Mesenchymal stem cell (in vitro differentiated cells and primary cell): ENCODE measurements at places on chromosomes 12 and 14.
A peak's percentile ranks its signal among the peaks of the same experiment; 100 is the strongest.

DNA sequence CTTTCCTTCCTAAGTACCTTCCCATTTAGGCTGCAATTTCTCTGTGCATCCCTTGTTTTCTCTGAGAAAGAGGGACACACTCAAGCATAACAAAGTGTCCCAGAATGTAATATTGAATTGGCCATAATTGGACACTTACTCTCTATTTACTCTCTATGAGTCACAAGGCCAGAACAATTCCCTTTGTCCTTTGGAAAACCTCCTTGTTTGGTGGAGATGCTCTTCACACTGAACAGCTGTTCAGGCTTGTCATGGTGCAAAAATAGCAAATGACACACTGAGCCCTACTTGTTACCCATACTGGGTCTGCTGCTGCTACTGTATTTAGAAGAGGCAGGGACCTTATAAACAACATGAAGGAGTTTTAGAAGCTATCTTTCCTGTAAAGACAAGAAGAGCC lies 1590.5 kb upstream of the TMEM132C start:
- H3K36me3 ChIP-seq: no peaks in the 10 kb centered on the region
- no peak for DNase-seq
- H3K27ac ChIP-seq: no peak overlapping the region

GRCh38 chr14:75310295-75311111 lies 31.9 kb downstream of the FOS start:
- no peak overlapping the region for H3K27ac ChIP-seq
- no peaks in the 10 kb centered on the region for H3K27me3 ChIP-seq
- H3K4me3 ChIP-seq: no peak overlapping the region
- H3K4me1 ChIP-seq: peaks cover 5% of the 10 kb centered on the region
- DNase-seq: peak; percentile 96

DNA sequence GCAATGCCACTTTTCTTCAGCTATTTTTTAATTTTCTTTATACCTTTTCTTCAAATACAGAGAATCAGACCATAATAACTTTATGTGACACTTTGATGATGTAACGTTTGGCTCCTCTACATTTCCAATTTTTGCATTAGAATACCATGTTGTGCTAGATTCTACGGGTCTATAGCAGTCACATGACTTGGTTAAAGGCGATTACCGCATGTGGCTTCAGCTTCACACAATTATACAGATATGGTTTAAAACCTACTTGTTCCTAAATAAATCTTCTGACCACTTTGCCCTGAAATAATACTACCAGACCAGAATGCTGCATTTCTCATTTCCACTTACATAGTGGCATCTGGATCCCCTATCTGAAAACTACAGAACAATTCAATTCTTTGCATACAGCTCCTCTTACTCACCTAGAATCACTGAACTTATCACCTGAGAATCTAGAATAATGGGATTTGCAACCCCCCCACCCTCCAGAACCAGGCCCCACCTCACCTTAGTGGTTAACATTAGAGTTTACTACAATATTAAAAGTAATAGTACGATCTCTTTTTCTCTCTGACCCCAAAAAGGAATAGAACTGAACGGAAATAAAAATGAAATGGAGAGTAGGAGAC lies 1.3 kb downstream of the MAX start:
- peaks cover 24% of the 10 kb centered on the region for H3K36me3 ChIP-seq
- DNase-seq: peak; percentile 15
- no peaks in the 10 kb centered on the region for H3K27me3 ChIP-seq
- H3K4me3 ChIP-seq: no peak overlapping the region
- peaks cover 2% of the 10 kb centered on the region for H3K4me1 ChIP-seq

DNA sequence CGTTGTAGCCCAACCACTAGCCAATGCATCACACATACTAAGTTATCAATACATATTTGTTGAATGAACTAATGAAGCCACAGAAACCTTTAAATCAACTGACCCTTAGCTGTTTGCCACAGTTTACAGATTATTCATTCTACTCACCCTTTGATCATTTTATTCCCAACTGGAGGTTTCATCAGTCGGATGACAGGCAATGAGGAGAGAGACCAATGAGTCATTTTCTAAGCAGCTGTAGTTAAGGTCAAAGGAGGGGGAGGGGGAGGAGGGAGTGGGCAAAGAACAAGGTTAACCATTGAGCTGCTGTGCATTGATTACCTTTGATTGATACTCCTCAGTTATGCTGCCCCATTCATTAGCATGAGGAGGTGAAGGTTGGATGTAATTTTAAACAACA lies 469.5 kb downstream of the VRK1 start:
- H3K4me3 ChIP-seq: no peak overlapping the region
- no peaks in the 10 kb centered on the region for H3K27me3 ChIP-seq
- peak; percentile 2 for DNase-seq
- H3K36me3 ChIP-seq: no peaks in the 10 kb centered on the region

- no peaks in the 10 kb centered on the region for H3K36me3 ChIP-seq
- peaks cover 7% of the 10 kb centered on the region for H3K4me1 ChIP-seq
- H3K4me3 ChIP-seq: no peak overlapping the region
- no peaks in the 10 kb centered on the region for H3K27me3 ChIP-seq
- DNase-seq: peak; percentile 99
Observed at GRCh38 chr12:51886021-51886710, 1.7 kb upstream of the ANKRD33 start.

DNA sequence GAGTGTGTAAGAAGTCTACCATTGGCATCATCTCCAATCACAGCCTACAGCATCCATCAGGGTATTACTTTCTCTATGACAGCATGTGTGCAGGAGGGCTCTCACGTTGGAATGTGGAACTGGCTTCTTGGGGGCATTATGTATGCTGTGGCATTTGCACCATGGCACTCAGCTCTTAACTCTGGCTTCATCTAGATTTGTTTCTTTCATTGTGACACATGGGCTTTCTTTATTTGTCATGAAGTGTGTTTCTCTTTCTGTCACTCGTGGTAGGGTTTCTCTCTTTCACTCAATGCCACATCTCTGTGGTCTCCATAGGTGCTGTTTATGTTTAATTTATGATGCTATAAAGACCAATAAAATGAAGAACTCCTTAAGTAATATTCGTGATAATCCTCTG lies 191.2 kb upstream of the GARIN2 start:
- H3K27me3 ChIP-seq: no peaks in the 10 kb centered on the region
- no peaks in the 10 kb centered on the region for H3K4me1 ChIP-seq
- no peak for DNase-seq
- no peak overlapping the region for H3K4me3 ChIP-seq
- no peak overlapping the region for H3K27ac ChIP-seq

GRCh38 chr12:62761658-62762057 lies 173.3 kb downstream of the PPM1H start:
- H3K4me3 ChIP-seq: no peak overlapping the region
- H3K27ac ChIP-seq: no peak overlapping the region
- no peaks in the 10 kb centered on the region for H3K27me3 ChIP-seq
